Stimulated activated CD4-positive, alpha-beta T cell treated with anti-CD3 and anti-CD28 coated beads, TNF-alpha, amount 100 ng/mL, for 1 hour (primary cell): ENCODE measurements at places on chromosomes 6 and 20.

GRCh38 chr6:169975701-169976100, 224.3 kb downstream of the ERMARD start:
- DNase-seq = no peak

DNA sequence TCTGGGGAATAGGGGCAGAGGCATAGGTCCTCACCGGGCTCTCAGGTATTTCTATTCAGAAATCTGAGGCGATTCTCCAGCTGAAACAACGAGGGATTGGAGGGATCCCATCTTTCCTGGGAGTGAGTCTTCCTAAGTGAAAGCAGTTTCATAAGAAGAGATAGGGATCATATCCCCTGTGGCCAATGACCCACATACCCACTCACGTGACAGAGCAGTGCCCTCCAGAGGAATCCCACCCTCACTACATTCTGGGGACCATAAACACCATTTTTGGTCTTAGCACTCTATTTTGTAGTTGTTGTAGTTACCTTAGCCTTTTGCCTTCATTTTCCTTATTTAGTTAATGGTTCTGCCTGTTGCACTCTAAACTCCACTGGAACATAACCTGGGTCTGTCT, 121.1 kb downstream of the GPR63 start:
- DNase-seq = no peak

DNA sequence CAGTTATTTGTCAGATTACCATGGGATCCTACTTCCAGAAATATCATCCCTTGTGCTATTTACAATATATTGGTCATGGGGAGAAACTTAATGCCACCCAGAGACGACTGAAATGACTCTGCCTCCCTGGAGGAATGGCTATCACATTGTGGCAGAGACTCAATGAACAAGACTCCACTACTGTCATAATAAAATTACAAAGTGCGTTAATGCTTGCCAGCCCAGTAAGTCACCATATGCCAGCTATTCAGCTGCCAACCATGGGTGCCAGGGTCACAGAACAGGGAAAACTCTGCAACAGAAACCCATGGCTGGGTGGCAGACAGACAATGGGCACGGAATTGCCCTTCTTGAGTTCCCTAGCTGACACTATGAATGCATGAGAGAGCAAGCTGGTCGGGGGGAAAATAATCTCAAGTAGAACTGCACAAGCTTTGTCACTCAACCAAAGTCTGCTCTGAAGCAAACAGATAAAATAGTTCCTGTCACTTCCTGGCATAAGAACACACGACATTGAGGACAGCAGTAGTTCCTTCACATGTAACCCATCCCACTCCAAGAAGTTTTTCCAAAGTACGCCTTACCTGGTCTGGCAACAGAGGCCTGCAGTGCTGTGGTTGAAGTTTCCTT, 32.1 kb downstream of the TP53INP2 start:
- DNase-seq = no peak

DNA sequence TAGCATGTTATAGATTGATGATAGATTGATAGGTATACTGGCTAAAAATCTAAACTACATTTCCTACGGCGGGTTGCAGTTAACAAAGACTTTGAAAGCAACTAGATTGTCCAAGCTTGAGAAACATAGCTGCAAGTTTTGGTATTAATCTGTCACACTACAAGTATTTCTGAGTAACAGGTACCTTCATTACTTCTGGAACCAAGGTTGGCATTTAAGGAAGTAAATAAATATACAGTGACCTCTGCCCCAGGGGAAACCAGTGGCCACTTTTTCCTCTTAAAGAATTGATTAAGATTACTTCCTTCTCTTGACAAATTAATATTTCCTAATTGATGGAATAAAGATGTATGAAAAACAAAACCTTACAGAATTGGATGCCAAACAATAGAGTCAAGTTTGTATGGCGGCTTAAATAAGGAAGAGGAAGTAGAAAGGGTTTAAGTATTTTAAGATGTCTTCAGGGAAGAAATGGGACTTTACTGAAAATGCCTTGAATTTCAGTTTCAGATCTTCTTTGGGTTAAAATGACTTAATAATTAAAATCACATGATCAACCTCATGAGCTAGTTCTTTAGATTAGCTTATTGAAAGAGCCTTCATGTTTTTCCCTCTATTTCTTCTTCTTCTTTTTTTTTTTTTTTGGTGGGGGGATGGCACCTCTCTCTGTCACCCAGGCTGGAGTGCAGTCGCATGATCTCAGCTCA, 132.8 kb downstream of the DOK5 start:
- no peak for DNase-seq

- no peak for DNase-seq
Observed at GRCh38 chr20:12941025-12941424, 67.7 kb upstream of the SPTLC3 start.

DNA sequence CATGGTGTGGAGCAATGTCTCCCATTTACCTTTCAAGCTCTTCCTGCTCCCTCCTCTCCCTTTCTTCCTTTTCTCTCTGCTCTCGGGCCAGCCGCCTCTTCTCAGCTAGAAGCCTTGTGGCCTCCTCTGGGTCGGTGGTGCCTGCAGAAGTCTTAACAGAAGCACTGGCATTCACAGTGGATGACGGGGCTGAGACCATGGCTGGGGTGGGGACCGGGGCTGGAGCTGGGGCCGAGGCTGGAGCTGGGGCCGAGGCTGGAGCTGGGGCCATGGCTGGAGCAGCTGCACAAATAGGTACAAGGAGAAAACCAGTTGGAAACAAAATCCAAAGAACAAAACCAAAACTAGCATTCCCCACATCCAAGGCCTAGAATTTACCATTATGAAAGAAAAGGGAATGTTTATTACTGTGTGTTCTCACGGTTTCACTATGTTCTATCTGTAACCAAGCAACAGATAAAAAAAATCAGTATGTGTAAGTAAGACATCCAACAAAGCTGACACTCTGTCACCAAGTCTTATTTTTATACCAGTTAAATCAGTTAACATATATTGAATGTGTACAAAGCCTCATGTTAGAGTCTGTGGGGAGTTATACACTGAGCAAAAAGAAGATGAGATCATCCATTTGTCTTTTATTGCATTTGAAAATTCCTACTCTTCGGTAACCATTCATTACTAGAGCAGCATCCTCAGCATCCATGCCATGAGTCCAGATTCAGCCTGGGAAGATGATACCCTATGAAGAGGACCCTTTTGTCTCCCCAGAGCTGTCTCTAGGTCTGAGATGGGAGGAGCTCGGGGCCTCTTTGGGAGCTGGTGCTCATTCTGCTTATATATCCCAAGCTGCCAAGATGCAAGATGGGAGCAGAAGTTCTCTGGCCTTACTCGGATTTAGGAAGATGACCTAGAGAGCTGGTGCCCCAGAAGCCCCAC, 73.0 kb upstream of the BCLAF1 start:
- no peak for DNase-seq

GRCh38 chr20:9483131-9483530, 31.3 kb upstream of the LAMP5 start:
- DNase-seq = no peak

DNA sequence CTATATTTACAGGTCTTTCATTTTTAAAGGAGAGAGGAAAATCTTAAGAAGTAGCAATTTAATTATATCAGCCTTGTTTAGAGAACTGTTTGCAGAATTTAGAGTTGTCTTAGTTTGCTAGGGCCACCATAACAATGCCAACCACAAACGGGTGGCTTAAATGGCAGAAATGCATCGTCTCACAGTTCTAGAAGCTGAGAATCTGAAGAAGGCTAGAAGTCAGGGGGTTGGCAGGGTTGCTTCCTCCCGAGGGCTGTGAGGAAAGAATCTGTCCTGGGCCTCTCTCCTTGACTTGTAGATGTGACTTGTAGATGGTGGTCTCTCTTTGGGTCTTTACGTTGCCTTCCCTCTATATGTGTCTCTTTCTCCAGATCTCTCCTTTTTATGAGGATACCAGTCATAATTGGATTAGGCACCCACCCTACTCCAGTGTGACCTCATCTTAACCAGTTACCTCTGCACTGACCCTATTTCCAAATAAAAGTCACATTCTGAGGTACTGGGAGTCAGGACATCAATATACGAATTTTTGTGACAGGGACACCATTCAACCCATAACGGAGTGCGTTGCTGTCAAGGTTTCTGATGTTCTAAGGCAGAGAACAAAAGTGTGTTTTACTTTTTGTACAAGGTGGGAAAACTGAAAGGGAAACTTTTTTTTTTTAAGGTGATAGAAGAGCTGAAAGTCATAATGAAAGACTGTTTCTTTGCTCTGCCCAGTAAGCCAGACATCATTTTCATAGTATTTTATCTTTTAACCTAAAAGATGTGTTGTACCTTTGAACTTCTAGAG, 84.4 kb downstream of the SAMD3 start:
- DNase-seq = no peak

- DNase-seq = no peak
Observed at GRCh38 chr6:40585223-40585622, 1.9 kb downstream of the LRFN2 start.

DNA sequence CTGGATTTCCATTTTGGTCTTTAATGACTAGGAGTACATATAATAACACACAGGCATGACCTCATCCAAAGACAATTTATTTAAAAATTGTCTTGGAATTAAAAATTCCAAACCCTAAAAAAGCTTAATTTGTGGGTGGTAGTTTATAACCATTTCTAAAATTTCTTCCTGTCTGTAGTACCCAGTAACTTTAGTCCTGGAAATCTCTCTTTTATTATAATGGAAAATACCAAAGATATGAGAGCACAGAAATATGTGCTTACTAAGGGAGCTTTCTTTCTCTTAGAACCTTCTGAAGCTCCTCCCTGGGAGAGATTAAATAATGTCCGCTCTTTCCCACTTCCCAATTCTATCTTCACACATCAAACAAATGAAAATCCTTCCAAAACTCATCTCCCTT, 70.5 kb upstream of the PRL start:
- no peak for DNase-seq

- DNase-seq = no peak
Observed at GRCh38 chr6:163741743-163742363, 327.3 kb downstream of the QKI start.

GRCh38 chr6:127403636-127404035, 55.6 kb downstream of the KIAA0408 start:
- DNase-seq = no peak

DNA sequence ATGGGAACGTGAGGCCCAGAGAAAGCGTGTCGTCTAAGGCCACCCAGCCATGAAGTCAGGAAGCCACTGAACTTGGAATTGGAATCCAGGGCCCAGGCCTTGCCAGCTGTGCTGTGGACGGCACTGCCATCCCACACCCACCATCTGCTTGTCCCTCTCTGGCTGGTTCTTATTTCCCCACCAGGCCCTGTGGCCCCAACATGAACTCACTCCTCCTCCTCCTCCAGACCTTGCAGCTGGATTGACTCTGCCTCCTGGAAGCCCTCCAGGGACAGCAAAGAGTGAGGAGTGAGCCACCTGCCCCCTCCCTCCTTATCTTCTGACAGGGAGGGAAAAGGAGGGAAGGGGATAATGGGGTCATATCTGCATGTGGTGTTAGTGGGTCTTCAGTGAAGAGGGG, 16.0 kb upstream of the IP6K3 start:
- DNase-seq = no peak

GRCh38 chr20:33594743-33595142, 67.4 kb upstream of the C20orf144 start:
- DNase-seq = no peak

GRCh38 chr6:165967810-165968407, 199.7 kb downstream of the TBXT start:
- no peak for DNase-seq
